ENCODE measurements at places on chromosomes 12 and 14.

DNA sequence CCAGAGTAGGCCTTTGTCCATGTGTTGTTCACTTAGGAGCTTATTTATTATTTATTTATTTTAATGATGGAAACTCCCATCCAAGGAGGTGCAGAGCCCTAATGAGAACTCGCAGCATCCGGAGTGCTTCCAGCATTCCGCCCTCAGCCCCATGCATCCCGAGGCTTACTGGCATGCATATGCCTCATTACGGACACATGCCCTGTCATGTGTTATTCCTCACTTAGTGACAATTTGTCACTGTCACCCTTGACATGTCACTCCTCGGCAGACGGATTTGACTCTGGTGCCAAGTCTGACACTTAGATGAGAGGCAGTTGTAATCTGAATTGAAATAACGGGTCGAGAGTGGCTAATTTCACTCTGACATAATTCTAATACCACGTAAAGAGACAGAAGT lies 132.8 kb downstream of the VRK1 start:
- DNase-seq, result no peak

GRCh38 chr12:75048767-75049166 lies 160.9 kb downstream of the KCNC2 start:
- no peak for DNase-seq

DNA sequence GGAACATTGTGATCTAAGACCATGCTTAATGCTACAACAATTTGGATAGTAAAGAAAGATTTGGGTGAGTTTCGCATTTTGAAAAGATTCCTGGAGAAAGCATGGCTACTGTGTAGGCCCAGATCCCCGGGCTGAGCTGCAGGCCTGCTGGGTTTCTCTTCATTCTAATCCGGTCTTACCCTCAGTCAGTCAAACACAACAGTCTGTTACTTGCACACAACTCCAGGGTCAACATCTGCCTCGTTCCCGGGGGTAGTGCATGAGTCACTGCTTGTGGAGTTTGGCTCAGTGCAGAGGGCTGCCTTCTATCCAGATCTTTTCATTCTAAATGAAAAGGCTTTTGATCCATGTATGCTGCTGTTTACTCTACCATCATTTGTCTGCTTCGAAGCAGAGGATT lies 60.4 kb upstream of the SEL1L start:
- no peak for DNase-seq

- no peak for DNase-seq
Measured at GRCh38 chr12:68119250-68119649, 40.3 kb downstream of the IFNG start.

GRCh38 chr12:117331691-117332090 lies 29.7 kb downstream of the NOS1 start:
- DNase-seq, result no peak

- DNase-seq, result no peak
Measured at GRCh38 chr12:44703182-44703910, 172.8 kb downstream of the NELL2 start.

DNA sequence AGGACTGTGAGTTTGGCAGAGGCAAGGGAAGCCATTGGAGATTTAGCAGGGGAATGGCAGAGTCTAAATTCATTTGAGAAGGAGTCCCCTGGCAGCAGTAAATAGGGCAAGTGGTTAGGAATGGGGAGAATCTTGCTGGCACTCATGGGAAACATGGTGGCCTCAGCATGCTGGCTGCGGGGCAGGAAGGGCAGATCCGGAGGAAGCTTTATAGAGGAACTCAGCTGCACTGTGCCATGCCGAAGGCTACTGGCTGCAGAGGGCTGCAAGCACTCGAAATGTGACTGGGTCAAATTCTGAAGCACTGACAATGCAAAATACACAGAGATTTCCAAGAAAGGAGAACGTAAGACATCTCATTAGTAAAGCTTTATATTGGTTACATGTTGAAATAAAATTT lies 23.9 kb downstream of the CCNK start:
- no peak for DNase-seq

GRCh38 chr12:6914947-6915788 lies 788 bp downstream of the ENO2 start:
- no peak for DNase-seq

DNA sequence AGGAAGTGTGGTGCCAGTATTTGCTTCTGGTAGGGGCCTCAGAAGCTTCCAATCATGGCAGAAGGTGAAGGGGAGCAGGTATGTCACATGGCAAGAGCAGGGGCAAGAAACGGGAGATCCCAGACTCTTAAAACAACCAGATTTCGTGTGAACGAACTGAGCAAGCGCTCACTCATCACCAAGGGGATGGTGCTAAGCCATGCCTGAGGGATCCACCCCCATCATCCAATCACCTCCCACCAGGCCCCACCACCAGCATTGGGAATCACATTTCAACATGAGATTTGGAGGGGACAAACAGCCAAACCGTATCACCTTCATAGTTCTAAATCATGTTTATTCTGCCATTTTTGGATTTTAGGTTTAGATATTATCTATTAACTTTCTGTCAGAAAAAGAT lies 140.9 kb downstream of the TGFB3 start:
- DNase-seq, result no peak

- DNase-seq, result no peak
Measured at GRCh38 chr14:32545506-32546210, 216.6 kb downstream of the AKAP6 start.

- no peak for DNase-seq
Measured at GRCh38 chr12:6341417-6342139, at the start of gene TNFRSF1A. Gene TNFRSF1A (minus strand): TSS chr12:6342076. CDS start chr12:6341814, 262 bp downstream.

DNA sequence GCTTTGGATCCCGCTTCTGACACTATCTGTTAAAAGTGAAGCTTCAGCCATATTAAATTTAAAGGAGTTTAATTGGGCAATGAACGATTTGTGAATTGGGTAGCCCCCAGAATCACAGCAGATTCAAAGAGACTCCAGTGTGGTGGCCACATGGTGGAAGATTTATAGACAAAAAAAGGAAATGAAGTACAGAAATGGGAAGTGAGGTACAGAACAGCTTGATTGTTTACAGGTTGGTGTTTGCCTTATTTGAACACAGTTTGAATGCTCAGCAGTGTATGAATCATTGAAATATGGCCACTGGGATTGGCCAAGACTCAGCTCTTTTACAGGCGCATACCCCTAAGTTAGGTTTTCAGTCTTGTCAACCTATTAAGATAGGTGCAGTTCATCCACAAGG lies 21.9 kb downstream of the CCDC91 start:
- DNase-seq, result no peak

- no peak for DNase-seq
Measured at GRCh38 chr14:31219169-31219568, 11.6 kb upstream of the HECTD1 start.

DNA sequence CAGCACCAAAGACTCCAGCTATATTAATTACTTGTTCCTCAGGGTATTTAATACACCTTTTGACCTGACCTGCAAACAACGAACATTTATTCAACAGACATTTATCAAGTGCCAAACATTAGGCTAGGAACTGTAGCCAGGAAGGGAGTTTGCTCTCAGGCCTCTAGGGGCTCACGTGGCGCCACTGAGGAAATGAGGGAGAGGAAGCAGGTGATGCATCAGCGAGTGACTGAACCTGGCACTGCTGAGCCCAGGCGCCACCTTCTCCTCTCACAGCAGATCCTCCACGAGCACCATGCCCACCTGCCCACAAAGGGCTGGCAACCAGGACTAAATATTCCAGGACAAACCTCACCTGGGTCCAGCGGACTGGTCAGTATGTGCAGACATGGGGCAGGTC lies 50.2 kb downstream of the SETD3 start:
- DNase-seq, result no peak

DNA sequence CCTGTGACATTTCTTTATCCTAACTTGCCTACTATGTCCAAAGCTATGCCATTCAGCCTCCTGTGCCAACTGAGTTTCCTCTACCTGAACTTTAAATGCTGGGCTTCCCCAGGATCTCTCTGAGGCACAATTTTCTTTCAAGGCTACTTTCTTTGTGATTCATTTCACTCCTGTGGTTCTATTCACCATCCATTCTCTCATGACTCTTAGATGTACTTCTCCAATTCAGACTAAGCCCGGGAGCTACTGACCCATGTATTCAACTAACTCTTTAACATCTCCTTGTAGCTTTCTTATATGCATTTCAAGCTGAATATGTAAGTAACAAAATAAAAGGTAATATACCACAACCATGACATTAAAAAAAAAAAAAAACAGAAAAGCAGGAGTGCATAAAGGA lies 738.9 kb upstream of the USP15 start:
- DNase-seq, result no peak

- DNase-seq, result no peak
Measured at GRCh38 chr12:123065676-123066383, 85.1 kb downstream of the PITPNM2 start.

GRCh38 chr12:122413516-122414404 lies 8.7 kb downstream of the CLIP1 start:
- no peak for DNase-seq

- no peak for DNase-seq
Measured at GRCh38 chr12:10154145-10154496, 17.8 kb downstream of the OLR1 start.

DNA sequence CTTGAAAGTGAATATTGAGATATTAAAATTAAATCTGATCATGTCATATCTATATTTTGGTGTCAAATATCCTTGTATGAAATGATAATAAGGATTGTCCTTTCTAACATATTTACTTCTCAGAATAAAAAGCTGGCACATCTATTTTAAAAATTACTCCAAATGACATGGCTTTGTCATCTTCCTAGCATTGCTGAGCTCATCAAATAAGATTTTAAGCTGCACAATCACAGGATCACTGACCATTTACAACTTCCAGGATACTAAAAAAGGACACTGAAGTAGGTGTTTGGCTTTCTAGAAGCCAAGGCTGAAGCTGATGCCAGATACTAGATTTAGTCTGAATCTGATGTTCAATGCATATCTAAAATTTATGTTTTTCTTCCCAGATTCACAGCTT lies 351.1 kb downstream of the BMP4 start:
- no peak for DNase-seq

DNA sequence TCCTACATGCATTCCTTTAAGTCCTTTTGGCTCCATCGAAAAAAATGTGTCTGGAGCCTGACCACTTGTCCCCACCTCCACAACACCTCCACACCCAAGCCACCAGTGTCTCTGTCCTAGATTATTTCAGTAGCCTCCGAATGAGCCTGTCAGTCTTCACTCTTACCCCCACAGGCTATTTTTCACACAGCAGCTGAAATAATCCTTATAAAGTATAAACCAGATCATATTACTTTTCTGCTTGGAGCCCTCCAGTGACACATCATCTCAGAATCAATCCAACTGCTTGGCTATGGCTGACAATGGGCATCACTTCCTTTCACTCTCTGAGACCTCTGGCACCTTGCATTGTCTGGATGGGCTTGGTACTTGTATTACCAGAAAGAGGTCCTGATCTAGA lies 44.9 kb downstream of the BBS10 start:
- no peak for DNase-seq

DNA sequence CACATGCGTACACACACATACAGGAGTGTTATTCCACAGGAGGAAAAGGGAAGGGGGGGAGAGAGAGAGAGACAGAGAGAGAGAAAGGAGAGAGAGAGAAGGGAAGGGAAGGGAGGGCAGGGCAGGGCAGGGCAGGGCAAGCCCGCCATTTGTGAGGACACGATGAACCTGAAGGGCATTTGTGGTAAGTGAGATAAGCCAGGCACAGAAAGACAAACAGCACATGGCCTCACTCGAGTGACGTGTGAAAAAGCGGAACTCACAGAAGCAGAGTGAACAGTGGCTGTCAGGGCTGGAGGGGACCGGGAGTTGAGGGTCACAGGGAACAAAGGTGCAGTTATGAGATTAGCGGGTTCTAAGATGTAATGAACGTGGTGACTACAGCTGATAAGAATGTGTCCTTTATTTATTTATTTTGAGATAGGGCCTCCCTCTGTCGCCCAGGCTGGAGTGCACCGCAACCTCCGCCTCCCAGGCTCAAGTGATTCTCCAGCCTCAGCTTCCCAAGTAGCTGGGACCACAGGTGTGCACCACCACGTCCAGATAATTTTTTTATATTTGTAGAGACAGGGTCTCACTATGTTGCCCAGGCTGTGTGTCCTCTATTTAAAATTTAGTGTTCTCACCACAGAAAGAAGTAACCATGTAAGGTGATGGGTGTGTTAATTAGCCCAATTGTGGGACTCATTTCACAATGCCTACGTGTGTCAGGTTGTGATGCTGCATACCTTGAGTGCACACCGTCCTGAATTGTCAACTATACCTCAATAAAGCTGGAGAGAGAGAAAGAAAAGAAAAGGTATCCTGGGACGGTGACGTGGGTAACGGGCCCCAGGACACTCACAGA lies 18.7 kb upstream of the FBRSL1 start:
- no peak for DNase-seq
